MG63 (cell line): ENCODE measurements at places on chromosomes 16 and 17.

DNA sequence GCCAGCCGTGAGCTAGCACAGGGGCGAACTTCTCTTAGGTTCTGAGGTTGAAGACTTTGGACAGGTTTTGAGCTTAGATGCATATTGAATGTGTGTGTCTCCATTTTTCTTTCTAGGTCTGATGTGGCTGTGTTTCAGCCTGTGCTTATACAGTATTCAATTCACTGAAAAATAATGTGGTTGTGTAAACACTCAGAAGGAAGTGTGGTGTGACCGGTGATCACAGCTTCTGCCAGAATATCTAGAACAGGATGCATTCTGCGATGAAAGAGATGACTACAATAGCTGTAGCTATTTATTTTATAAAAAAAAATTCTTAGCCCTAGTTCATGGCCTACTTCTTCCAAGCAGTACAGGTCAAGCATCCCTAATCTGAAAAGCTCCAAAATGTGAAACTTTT is 64.4 kb downstream of the MAP2K6 start:
- DNase-seq = no peak

DNA sequence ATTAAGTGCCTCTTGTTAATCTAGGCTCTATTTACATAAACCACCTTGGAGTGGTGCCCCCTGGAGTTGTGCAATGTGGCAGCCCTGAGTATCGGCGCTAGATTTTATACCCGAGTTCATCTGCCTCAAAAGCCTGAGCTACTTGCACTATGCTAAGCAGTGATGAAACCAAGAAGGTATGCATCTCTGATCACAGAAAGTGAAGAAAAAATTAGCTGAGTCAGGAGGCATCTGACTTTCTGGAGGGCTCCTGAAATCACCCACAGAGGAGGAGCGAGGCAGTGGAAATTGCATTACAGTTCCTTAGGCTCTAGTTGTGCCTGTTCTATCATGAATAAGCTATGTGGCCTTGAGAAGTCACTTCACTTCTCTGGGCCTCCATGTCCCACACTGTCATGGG is 80.3 kb upstream of the PSMD7 start:
- DNase-seq = no peak

GRCh38 chr16:78677181-78677731 is 577.8 kb downstream of the WWOX start:
- DNase-seq = no peak

GRCh38 chr16:84397090-84397489 is 28.8 kb downstream of the ATP2C2 start:
- DNase-seq = no peak

DNA sequence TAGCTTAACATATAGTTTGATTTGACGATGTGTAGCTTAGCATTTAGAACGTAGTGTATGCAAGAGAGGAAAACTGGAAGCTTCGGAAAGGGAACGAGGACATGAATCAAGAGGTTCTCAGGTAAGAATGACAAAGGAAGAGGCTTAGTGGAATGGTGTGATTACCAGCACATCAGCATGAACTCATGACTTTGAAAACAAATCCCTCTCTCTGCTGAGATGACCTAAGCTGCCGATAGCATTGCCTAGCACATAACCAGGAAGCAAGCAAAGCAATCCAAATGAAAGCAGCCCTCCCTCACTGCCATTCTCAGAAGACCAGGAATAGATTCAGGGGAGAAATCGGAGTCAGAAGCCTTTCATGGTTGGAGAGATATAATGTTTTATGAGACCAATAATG is 51.3 kb upstream of the CCL1 start:
- DNase-seq = no peak

GRCh38 chr16:68548947-68549346 is 9.9 kb downstream of the ZFP90 start:
- DNase-seq = no peak

DNA sequence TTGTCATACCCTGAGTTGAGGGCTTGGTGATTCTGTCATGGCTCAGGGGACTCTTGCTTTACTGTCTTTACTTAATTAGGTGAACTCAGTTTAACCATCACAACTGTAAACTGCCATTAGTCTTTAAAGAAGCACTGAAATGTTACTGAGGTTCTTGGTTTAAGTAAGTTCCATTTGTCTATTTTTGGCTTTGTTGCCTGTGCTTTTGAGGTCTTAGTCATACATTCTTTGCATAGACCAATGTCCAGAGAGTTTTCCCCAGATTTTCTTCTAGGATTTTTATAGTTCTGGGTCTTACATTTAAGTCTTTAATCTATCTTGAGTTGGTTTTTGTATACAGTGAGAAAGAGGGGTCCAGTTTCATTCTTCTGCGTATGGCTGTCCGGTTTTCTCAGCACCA is 137.5 kb downstream of the SOCS1 start:
- no peak for DNase-seq

- DNase-seq = no peak
These were observed 56.0 kb downstream of the CYB561 start for GRCh38 chr17:63390090-63390489.

DNA sequence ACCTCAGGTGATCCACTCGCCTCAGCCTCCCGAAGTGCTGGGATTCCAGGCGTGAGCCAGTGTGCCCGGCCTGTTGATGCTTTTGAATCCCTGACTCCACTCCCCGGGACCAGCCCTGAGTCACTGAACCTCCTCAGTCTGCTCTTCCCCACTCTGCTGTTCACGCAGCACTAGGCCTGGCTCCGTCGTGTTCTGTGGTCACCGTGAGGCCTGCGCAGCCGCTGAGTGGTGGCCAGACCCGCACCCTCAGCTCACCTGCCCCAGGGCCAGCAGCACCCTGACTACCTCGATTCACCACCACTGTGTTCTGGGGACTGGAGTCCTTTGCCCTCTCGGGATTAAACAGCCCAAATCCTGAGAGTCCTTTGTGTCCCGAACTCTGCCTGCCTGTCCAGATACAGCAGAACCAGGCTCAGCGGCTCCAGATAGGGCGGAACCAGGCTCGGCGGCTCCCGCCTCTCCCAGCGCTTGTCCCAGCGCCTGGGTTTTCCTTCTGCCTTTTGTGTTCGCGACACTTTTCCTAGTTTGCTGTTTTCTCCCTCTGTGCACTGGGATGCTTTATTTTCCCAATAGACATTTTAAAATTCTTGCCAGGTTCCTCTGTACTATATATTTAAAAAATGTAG is 58.6 kb upstream of the ENDOV start:
- no peak for DNase-seq

DNA sequence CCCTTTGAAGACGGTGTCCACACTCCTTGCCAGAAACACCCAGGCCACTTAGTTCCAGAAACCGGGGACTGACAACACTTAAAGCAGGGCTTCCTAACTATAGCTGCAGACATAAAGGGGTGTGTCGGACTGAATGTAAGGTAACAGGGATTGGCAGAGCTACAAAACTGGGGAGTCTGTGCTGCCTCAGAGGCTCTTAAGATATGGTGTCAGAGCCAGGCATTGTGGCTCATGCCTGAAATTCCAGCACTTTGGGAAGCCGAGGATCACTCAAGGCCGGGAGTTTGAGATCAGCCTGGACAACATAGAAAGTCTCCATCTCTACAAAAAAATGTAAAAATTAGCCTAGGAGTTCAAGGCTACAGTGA is 14.2 kb upstream of the NLRC3 start:
- DNase-seq = no peak

- peak; percentile 74 for DNase-seq
These were observed 89.8 kb downstream of the TMEM100 start for GRCh38 chr17:55632893-55633292.
